CD14-positive monocyte (primary cell): ENCODE measurements at places on chromosomes 5 and 9.

- DNase-seq: no peak
- H3K36me3 ChIP-seq: no peaks in the 10 kb centered on the region
- H3K27me3 ChIP-seq: no peaks in the 10 kb centered on the region
- no peak overlapping the region for H3K27ac ChIP-seq
- H3K4me1 ChIP-seq: no peaks in the 10 kb centered on the region
Measured at GRCh38 chr5:28473531-28474107, 1435.2 kb upstream of the CDH9 start.

GRCh38 chr9:86958203-86958602 is 10.9 kb upstream of the GAS1 start:
- H3K4me1 ChIP-seq: no peaks in the 10 kb centered on the region
- H3K27me3 ChIP-seq: no peaks in the 10 kb centered on the region

GRCh38 chr5:133240425-133241091 is 188.7 kb downstream of the HSPA4 start:
- no peak overlapping the region for H3K4me3 ChIP-seq
- H3K27me3 ChIP-seq: no peaks in the 10 kb centered on the region
- H3K4me1 ChIP-seq: peaks cover 16% of the 10 kb centered on the region
- H3K36me3 ChIP-seq: no peaks in the 10 kb centered on the region

DNA sequence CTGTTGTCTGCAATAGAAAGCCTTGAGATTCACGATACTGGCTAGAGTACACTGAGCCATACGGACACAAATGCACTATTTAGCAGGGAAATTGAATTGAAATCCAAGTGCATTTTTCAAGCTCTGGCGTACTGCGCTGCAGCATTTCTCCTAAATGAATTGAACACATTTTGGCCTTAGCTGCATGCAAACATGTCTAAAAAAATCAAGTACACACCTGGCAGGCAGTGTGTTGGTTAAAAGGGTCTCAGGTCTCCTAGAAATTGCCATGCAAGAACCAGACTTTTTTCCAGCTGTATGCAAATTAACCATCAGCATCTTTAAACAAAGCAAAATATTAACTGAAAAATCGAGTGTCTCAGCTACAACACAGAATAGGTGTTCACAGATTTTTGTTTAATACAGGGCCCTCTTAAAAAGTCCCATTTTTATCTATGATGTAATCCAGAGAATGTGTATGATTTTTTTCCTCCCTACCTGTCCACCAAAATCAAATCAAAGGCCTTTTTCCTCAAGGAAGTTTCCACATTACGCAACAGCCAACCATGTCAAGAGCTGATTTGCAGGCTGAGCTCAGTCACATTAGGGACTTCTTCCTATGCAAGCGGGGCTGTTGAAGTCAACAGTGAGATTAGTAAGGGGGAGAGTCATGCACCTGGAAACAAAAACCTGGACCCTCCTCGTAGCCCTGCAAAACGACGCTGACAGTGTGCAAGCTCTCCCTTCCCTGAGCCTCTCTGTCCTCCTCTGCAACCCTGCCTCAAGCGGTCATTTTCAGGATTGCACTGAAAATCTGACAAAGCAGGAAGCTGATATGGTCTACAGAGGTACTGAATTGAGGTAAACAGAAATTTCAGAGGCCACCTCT is 14.1 kb upstream of the SFXN1 start:
- H3K4me3 ChIP-seq: no peak overlapping the region
- DNase-seq: peak; percentile 6
- H3K36me3 ChIP-seq: no peaks in the 10 kb centered on the region
- H3K27me3 ChIP-seq: peaks cover 5% of the 10 kb centered on the region

DNA sequence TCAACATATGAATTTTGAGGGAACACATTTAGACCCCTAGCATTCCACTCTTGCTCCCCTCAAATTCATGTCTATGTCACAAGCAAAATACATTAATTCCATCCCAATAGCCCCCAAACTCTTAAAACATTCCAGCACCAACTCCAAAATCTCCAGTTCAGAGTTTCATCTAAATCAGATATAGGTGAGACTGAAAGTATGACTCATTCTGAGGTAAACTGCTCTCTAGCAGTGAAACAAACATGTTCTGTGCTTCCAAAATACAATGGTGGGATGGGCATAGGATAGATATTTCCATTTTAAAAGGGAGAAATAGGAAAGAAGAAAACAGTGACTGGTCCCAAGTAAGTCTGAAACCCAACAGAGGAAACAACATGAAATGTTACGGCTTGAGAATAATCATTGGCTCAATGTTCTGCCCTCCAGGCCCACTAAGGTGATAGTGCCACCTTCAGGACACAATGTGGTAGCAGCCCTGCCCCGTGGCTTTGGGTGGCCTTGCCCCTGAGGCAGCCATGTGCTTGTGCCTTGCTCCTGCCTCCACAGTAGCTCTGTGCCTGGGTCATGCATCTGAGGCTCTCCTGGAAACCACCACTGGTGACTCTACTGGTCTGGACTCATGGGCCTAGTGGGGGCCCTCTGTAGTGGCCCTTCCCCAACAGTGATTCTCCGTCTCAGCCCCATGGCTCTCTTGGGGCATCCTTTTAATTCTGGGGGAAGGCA is 36.4 kb upstream of the IPPK start:
- H3K4me3 ChIP-seq: no peak overlapping the region
- no peaks in the 10 kb centered on the region for H3K4me1 ChIP-seq
- no peaks in the 10 kb centered on the region for H3K27me3 ChIP-seq

DNA sequence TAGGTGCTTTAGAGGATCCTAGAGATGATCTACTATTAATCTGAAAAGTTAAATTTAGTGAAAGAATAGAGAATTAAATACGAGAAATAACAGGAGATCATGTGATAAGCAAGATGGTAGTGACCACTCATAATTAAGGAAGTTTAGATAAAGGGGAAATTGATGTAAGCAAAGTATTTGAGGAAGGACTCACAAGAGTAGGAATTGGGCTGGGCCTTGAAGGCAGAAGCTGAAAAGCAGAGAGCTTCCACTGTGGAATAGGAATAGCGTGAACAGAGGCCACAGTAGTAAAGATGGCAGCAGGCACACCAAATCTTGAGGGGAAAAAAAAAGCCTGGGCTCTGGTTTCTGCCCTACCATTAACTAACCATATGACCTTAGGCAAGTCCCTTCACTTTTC is 38.0 kb downstream of the KIF24 start:
- no peak overlapping the region for H3K27ac ChIP-seq
- no peak overlapping the region for H3K4me3 ChIP-seq
- H3K36me3 ChIP-seq: no peaks in the 10 kb centered on the region
- H3K27me3 ChIP-seq: no peaks in the 10 kb centered on the region
- peak; percentile 71 for DNase-seq
- peaks cover 12% of the 10 kb centered on the region for H3K4me1 ChIP-seq

DNA sequence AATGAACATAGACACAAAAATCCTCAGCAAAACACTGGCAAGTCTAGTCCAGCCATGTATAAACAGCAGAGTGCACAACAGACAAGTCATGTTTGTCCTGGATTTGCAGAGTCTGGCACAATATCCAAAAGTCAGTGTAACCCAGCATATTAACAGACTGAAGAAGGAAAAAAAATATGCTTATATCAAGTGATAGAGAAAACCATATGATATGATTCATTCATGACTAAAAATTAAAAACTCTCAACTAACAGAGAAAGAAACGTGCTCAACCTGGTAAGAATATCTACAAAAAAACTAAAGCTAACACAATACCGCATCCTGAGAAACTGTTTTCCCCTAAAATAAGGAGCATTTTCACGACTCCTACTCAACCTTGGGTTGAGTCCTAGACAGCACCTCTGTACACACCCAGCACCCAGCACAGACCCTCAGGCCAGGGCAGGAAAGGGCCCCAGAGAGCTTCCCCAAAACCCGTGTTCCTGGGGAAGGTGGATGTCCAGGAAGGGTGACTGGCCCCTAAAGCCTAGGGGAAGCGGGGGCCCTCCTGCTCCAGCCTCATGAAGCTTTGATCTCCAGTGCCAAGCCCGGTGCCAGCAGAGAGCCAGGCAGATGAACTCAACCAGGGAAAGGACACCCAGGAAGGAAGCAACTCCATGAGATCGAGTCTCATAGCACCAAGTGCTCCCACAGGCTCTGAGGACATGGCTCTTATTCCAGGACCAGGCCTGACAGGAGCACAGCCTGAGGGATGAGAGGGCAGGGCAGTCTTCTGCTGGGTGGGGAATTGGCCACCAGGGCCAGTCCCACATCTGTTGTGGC is 38.9 kb downstream of the ADAMTS2 start:
- H3K4me3 ChIP-seq: no peak overlapping the region
- H3K4me1 ChIP-seq: no peaks in the 10 kb centered on the region
- H3K27ac ChIP-seq: no peak overlapping the region
- no peak for DNase-seq
- no peaks in the 10 kb centered on the region for H3K36me3 ChIP-seq

DNA sequence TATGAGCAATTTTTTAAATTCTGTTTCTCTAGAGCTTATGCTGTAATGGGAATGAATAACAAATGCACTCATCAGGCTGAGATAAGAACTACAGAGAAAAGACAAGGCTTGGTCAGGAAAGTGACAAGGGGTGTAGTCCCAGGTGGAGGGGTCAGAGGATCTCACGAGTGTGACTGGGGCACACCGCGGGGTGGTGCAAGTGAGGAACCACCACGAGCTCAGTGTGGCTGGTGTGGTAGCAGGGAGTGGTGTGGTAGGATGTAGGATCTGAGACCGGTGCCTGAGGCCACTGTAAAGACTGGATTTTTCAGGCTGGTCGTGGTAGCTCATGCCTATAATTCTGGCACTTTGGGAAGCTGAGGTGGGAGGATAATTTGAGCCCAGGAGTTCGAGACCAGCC is 9.0 kb downstream of the ANXA6 start:
- DNase-seq: no peak
- no peaks in the 10 kb centered on the region for H3K27me3 ChIP-seq
- H3K27ac ChIP-seq: no peak overlapping the region
- H3K36me3 ChIP-seq: peaks cover 43% of the 10 kb centered on the region
- no peak overlapping the region for H3K4me3 ChIP-seq

DNA sequence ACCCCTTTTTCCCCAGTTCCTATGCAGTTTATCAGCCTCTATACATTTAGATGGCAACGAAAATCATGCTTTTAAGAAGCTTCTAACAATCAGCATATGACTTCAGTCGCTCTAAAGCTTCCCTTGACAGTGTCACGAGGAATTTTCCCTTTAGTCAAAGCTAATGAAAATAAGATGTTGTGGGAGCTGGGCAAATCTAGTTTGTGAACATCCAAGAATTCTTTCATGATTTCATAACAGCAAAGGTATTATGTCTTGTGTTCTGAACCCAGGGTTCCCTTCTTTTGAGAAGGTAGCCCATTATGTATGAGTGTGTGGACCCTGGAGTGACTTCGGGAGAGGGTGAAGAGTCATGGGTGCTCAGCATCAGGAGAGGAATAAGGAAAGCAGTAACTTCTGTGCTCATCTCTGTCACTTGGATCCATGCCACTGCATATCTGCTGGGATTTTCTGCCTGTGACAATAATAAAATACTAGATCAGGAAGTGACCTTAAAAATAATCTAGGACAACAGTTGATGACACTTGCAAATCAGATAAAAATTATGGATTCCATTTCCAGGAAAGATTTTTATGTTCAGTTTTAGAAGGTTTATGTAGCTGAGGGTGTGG is 102.4 kb downstream of the PCSK1 start:
- H3K4me3 ChIP-seq: no peak overlapping the region
- H3K36me3 ChIP-seq: no peaks in the 10 kb centered on the region
- no peak overlapping the region for H3K27ac ChIP-seq
- no peaks in the 10 kb centered on the region for H3K27me3 ChIP-seq

DNA sequence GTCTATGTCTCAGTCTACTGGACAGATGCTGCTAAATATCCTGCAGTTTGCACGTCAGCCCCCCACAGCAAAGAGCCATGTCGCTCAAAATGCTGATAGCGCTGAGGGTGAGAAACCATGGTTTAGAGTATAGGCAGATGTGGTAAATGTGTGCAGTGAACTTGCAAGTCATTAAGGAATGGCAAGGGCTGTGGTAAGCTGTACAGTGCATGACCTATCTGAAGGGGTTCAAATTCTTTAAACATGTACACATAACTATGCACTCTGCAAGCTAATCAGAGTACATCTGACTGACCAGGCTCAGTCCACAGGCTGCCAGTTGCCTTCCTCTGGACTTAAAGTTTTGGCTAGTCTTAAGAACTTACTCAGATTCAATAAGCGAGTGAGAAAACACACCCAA is 170.7 kb downstream of the CFAP90 start:
- H3K4me1 ChIP-seq: no peaks in the 10 kb centered on the region
- no peaks in the 10 kb centered on the region for H3K27me3 ChIP-seq
- no peak overlapping the region for H3K4me3 ChIP-seq
- no peak overlapping the region for H3K27ac ChIP-seq
- no peaks in the 10 kb centered on the region for H3K36me3 ChIP-seq

GRCh38 chr5:59496524-59497134 is 396.9 kb downstream of the PDE4D start:
- no peak overlapping the region for H3K27ac ChIP-seq
- H3K4me1 ChIP-seq: no peaks in the 10 kb centered on the region
- H3K36me3 ChIP-seq: no peaks in the 10 kb centered on the region
- H3K4me3 ChIP-seq: no peak overlapping the region

DNA sequence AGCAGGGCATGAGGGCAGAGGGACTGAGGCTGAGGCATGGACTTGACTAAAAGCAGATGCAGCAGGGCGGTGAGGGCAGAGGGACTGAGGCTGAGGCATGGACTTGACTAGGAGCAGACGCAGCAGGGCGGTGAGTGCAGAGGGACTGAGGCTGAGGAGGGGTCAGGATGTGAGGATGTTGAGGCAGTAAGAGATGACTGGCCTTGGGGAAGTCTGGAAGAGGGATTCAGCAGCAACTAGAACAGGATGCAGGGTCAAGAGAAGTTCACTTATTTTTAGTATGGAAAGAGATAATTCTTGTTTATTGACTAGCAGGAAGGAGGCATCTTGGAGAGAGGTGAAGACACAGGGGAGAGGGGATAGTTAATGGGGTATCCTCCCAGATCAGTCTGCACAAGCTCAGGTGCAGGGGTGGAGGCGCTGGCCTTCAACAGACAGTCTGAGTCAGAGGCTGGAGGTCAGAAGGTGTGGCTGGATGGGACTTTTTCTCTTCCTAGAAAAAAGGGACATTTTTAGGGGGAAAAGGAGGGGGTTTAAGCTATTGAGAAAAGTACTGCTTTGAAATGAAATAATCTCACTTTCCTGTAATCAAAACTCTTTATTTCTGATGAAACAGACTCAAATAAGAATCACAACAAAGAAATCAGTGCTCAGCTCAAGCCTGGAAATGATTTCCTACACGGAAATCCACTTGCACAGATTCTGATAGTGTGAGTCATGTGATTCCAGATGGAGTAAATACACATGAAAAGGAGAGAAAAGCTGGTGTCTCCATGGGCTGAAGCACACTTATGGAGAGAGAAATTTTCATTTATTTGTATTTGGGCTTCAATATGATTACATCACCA is 130.9 kb downstream of the PALM2AKAP2 start:
- H3K27ac ChIP-seq: no peak overlapping the region
- DNase-seq: no peak
- no peaks in the 10 kb centered on the region for H3K4me1 ChIP-seq
- no peaks in the 10 kb centered on the region for H3K27me3 ChIP-seq
- H3K36me3 ChIP-seq: no peaks in the 10 kb centered on the region

- peaks cover 72% of the 10 kb centered on the region for H3K4me1 ChIP-seq
- H3K4me3 ChIP-seq: peak overlapping the region; percentile 89
- peaks cover 39% of the 10 kb centered on the region for H3K36me3 ChIP-seq
- no peaks in the 10 kb centered on the region for H3K27me3 ChIP-seq
- peak overlapping the region; percentile 100 for H3K27ac ChIP-seq
- DNase-seq: peak; percentile 51
Measured at GRCh38 chr9:114382699-114383520, 4.9 kb downstream of the AKNA start.

- H3K4me3 ChIP-seq: no peak overlapping the region
- no peak overlapping the region for H3K27ac ChIP-seq
- peaks cover 3% of the 10 kb centered on the region for H3K27me3 ChIP-seq
Measured at GRCh38 chr5:177595026-177595585, 3.1 kb downstream of the TMED9 start.
